ENCODE measurements at places on chromosomes 11 and 22. TPM values are rescaled to one million over a fixed set of nuclear protein-coding genes. Genes with fewer than 3 reads are reported as not detected.

The F2 gene
- total RNA-seq: not detected

The SRRD gene
- 25.6 TPM for total RNA-seq

The MRGPRX4 gene
- total RNA-seq: not detected

The MYOD1 gene
- not detected for total RNA-seq

The PATE4 gene
- not detected for total RNA-seq

The B3GAT3 gene
- total RNA-seq: 32.7 TPM

The MMP3 gene
- total RNA-seq: not detected

The SYCE3 gene
- total RNA-seq: not detected

The IL18BP gene
- 13.2 TPM for total RNA-seq

The FEN1 gene
- 72.4 TPM for total RNA-seq

The SLC22A9 gene
- total RNA-seq: not detected

- DNase-seq: no peak
Observed at GRCh38 chr11:35567737-35568465, 42.5 kb upstream of the PAMR1 start.

DNA sequence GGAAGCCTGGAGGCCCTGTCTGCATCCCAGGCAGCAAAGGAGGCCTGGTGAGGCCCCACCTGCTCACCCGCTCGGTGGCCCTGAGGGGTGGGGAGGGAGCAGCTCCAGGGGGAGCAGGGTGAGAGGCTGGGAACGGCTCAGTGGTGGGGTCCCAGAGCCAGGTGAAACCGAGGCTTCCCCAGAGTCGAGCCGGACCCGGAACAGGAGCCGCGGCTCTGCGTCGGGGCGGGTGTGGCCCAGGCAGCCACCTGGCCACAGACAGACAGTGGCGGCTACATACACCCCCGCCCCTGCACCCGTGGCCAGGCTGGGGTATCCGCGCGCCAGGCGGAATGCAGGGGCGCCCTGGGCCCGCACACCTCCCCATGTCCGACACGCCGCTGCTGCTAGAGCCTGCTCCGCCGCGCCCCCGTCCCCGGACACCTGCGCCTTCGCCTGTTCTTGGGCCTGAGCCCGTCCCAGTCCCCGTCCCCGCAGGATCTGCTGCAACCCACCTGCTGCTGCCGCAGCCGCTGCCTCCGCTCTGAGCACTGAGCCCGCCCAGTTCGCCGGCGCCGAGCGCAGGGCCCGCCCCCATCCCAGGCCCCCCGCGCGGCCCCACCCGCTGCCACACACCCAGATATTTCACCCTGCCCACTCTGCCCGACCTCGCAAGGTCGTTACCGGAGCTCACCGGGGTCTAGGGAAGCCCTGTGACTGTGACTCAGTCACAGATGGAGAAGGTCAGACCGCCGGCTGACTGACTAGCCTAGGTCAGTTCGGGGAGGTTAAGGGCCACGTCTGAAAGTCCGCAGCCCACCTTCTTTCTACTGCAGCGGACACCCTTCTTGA, at the start of gene SLC7A4:
Gene SLC7A4 (minus strand): TSS at position 525 of the 831 bp plus-strand sequence. CDS start 749 bp downstream, outside the sequence.
- no peak for DNase-seq

DNA sequence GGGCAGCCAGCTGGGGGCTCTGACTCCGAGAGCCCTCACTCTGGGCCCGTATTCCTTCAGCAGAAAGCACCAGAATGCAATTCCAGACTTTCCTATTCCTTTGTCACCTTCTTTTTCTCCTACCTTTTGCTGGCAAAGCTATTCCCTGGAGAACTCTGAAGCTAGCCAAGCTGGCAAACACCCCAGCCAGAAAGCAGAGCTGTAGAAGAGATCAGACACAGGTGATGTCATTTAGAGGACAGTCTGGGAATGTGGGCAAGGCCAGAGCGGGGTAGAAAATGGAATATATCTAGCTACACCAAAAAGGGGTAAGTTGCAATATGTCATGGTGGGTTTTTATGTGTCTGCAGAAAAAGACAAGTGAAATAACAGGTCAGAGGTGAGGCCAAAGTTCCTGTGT, 205.1 kb downstream of the NXPE2 start:
- DNase-seq: no peak

GRCh38 chr11:104776501-104777170, 121.6 kb downstream of the CASP12 start:
- peak; percentile 4 for DNase-seq

DNA sequence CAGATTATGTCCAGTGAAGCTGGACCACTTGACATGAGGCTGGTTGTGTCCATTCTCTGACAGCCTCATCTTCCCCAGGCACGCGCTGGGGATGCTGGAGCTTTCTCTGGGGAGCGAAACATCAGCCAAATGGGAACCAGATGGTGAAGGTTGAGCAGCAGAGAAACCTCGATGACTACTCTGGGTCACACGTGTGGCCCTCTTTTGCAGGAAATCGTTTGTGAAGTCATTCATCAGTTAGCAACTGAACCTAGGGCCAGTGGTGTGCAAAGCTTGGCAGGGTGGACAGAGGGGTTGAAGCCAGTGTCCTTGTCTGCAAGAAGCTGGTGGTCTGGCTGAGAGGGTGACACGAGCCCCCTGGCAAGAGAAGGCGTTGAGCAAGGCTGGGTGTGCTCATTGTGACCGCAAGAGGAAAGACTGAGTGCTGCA, 109.8 kb downstream of the ZBTB16 start:
- DNase-seq: no peak

- DNase-seq: no peak
Observed at GRCh38 chr11:39678996-39679395, 1780.5 kb downstream of the LRRC4C start.

- DNase-seq: no peak
Observed at GRCh38 chr11:3222941-3223915, 4.6 kb upstream of the MRGPRG start.

- no peak for DNase-seq
Observed at GRCh38 chr11:94576306-94576705, 9.1 kb downstream of the PIWIL4 start.

- DNase-seq: no peak
Observed at GRCh38 chr22:48858121-48858520, 969.6 kb downstream of the BRD1 start.

DNA sequence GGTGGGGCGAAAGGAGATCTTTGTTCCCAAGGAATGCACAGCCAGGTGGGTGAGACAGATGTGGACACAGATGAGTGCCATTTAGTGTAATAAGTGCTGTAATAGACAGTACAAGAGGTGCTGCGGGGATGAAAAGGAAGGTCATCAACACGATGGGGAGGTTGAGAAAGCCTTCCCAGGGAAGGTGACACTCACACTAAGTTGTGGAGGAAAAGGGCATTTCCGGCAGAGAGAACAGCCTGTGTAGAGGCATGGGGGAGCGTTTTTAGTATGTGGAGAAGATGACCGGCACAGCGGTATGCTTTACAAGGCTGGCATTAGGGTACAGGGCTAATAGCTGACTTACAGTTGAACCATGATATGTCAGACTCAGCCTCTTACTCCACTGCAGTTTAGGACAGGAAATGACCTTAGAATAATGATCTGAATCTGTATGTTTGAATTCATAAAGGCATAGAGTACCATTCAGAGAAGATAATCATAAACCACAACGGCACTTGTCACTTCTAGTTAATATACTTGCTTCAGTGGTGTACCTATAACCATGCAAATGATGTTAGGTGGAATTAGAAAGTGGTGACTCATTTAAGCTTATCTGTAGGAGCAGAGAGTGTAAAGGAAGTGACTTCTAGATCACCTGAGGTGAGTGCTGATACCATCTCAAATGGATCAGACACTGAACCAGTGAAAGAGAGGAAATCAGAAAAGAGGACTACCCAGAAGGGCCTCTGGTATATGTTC, 60.6 kb downstream of the FAM83F start:
- no peak for DNase-seq

GRCh38 chr22:27170491-27170890, 513.1 kb downstream of the MIAT start:
- DNase-seq: peak; percentile 21

- DNase-seq: no peak
Observed at GRCh38 chr11:44563711-44564110, 1.8 kb upstream of the CD82 start.

- DNase-seq: no peak
Observed at GRCh38 chr11:118602331-118602730, 5.1 kb upstream of the PHLDB1 start.

GRCh38 chr11:74463216-74463615, 4.1 kb downstream of the KCNE3 start:
- DNase-seq: no peak

DNA sequence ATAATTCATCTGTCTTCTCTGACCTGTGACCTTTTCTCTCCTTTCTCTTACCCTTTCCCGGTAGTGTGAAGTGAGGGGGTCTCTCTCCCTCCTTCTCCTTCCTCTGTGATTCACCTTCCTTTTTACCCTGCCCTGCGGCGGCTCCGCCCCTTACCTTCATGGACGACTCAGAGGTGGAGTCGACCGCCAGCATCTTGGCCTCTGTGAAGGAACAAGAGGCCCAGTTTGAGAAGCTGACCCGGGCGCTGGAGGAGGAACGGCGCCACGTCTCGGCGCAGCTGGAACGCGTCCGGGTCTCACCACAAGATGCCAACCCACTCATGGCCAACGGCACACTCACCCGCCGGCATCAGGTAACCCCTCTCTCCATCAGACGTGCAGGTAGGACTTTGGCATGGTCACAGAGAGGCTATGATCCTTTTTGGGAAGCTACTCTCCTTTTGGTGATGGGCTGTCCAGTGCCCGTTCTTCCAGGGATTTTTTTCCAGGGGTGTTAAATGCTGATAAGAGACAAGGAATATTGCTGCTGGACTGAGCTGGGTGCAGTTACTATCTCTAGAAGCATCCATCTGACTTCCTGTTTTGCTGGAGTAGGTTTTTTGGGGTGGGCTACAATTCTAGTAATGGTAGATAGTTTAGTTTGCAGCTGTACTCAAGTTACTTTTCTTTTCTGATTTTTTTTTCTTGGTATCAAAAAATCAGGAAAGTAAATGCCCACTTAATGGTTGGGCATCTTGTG, 29.9 kb downstream of the CTNND1 start:
- peak; percentile 79 for DNase-seq

DNA sequence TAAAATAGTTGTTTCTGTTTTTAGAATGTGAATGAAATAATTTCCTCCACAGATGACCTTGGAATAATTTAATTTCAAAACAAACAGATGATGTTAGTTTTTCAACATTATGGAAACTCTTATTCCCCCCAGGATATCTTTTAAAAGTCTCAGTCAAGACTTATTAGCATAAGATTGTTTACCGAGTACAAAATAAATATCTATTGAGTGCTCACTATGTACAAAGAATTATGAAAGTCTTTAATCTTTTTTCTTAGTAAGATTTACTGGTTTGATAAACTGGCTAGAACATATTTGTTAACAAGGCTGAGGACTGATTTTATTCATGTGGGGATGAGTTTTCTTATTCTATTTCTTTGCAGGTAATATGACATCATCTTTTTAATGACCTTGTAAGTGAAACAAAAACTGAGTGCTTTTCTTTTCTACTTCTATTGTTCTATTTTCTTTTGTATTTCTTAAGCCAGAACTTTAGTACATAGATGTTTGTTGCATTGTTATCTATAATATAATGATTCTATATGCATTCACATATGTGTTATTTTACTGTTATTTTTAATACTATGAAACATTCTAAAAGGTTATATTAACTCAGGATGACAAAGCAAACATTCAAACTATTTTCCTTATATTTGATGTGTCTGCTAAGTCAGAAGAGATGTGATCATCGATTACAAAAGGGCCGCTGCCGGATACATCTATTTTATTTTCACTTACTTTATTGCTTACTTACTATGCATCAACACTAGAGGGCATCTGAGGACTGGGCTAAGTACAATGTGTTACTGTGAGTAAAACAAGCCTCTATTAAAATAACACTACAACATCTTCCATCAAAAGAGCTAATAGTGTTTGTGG, 111.0 kb upstream of the ARHGAP42 start:
- DNase-seq: peak; percentile 19
